ENCODE measurements at places on chromosomes 3 and 15. TPM values are rescaled to one million over a fixed set of nuclear protein-coding genes. Genes with fewer than 3 reads are reported as not detected.

FES gene
- total RNA-seq: 24.7 TPM

ZIC4 gene
- not detected for total RNA-seq

CCDC13 gene
- 0.65 TPM for total RNA-seq

TMCO5A gene
- total RNA-seq: not detected

APOD gene
- not detected for total RNA-seq

DOCK3 gene
- total RNA-seq: 0.43 TPM

CLDN18 gene
- not detected for total RNA-seq

KLHL40 gene
- not detected for total RNA-seq

FANCD2OS gene
- not detected for total RNA-seq

SERPINI2 gene
- not detected for total RNA-seq

IFT80 gene
- total RNA-seq: 16.2 TPM

CA12 gene
- total RNA-seq: 19.7 TPM

DNA sequence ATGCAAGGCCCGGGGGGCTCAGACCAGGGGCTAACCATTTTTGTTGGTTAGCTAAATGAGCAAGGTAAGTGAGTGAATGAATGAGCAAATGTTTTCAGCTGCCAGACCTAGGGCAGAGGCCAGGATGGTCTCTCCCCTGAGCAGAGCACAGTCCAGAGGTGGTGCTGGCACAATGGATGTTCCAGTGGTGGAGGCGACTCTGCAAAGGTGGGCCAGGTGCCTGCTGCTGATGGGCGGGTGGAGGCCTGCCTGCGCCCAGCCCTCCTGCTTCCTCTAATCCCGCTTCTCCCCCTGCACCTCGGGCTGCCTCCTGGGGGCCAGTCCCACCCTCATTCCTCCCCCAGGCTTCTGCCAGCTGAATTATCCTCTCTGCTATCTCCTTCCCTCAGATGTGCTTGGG lies 112.8 kb downstream of the WNT7A start:
- DNase-seq: no peak

DNA sequence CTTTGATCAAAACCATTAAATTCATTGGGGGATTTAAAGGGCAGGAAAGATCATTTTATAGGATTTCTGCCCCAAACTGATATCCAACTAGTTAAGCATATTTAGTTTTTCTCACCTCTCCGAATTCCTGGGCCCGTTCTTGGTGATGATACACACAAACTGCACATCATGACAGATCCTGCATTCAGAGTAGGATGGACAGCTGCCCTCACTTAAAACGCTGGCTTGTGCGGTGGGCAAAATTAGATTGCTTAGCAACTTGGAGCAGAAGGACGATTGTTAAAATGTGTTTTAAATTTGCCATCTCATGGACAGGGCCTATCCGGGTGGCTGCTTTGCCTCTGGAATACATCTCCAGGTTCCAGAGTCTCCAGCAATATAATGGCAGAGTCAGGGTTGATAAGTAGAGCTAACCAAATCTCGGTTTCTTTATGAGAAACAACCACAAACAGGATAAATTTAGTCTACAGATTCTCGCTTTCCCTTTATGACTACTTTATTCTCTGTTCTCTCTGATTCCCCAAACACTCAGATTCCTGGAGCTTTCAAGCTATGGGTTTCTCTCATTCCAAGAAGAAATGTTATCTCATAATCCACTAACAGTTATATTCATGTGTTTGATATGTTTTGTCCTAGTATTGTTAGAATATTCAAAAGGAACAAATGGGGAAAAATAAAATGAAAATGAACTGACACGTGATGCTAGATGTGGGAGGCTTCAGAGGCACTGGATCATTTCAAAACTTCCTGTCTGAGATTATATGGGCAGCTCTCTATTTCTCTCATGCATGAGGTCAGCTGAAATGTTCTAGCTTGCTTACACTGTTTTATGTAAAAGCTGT lies 1014.1 kb upstream of the SEMA6D start:
- no peak for DNase-seq

DNA sequence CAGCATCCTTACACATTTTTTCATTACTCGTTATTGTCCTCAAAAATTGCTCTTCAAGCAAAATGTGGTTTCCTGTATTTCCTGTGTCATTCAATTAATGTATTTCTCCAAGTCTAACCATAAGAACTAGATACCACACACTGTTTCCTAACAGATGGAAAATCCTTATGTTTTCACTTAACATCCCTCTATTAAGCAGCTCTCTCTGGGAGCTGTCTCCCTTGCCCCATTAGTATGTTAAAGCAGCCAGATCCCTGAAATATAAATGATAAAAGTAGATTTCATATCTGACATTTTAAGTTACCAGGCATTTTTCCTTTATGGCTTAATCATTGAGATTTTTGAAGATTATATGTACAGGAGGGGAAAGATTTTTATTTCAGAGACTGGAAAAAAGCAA lies 15.9 kb downstream of the PFN2 start:
- DNase-seq: no peak

DNA sequence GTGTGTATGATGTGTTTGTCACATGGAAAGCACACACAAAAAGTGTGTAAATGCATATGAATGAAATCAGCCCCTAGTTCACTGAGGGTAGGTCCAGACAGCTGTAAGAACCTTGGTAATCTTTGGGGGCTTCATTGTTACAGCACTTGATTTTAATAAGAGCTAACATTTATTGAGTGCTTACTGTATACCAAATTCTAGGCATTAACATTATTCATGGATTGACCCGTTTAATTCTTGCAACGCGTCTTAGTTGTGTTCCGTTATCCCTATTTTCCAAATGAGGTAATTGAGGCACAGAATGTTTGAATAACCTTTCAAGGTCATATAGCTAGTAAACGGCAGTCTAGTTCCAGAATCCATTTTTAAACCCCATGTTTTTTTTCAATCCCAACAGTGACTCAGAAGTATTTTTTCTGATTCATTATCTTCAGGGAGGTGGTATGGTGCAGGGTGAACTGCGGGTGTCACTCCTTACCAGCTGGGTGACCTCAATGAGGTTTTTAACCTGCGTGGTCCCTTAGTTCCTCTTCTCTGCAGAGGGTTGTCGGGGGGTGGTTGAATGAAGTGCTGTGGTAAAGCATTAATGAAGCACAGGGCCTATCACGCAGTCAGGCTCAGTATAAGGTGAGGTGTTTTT lies 14.2 kb downstream of the RAB8B start:
- no peak for DNase-seq

DNA sequence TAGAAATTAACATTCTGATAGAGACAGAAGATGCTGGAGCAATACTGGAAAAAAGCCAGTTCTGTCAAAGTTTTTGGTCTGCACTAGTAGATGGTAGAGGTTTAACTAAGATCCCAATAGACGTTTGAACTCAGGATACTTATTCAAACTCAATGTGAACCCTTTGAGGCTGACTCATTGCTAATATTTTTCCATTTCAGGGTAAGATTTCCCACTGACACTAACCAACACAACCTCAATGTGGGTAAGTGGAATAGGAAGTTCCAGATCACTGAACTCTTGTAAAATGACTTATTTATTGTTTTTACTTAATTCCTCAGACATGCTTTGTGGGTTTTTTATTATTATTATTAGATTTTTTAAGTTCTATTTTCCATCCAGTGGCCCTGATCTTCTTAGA lies 1024.8 kb downstream of the EPHA3 start:
- DNase-seq: no peak

DNA sequence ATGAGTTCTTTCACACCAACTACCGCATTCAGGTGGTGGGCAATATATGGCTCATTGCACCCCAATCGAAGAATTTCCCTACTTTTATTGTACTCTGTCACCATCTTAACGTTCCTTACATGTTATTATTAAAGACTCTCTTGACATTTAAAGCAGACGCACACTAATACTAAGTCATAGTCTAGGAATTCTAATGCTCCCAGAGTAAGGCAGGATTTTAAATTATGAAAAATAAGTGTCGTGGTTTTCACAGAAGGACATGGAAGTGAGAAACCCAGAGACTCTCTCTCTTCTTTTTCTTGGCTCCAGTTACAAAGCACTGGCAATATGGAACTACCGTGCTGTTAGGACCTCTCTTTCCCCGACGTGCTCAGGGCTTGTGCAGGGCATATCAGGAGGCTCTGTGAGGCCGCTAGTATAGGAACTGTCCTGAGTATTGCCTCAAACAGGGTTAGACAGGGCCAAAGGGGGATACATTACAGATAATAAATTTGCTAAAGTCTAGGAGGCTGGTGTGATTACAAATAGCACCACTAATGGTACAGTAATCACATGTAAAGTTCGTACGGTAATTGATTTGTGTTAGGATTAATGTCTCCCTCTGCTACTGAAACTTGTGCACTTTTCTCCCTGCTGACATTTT lies 590.8 kb downstream of the FOXP1 start:
- DNase-seq: no peak

DNA sequence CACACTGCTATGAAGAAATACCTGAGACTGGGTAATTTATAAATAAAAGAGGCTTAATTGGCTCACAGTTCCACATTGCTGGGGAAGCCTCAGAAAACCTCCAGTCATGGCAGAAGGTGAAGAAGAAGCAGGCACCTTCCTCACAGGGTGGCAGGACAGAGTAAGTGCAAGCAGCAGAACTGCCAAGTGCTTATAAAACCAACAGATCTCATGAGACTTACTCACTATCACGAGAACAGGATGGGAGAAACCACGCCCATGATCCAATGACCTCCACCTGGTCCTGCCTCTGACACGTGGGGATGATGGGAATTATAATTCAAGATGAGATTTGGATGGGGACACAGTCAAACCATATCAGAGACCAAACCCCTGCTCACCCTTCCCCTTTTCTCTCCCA lies 75.0 kb downstream of the TRIM69 start:
- DNase-seq: no peak

DNA sequence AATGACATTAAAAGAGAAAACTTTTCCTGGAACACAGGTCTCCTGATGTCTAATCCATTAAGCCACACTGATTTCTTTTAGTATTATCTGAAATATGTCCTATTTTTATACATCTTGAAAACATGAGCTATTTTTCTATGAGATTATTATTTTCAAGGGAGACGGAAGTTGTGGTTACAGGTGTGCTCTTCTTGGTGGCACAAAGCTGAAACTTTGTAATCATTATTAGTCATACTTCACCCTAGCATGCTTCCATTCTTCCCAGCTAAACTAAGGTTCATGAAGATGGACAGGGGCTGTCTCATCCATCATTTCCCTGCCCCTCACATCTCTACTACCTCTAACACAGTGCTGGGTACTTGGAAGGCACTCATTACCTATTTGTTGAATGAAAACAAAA lies 85.6 kb upstream of the POU1F1 start:
- DNase-seq: no peak

DNA sequence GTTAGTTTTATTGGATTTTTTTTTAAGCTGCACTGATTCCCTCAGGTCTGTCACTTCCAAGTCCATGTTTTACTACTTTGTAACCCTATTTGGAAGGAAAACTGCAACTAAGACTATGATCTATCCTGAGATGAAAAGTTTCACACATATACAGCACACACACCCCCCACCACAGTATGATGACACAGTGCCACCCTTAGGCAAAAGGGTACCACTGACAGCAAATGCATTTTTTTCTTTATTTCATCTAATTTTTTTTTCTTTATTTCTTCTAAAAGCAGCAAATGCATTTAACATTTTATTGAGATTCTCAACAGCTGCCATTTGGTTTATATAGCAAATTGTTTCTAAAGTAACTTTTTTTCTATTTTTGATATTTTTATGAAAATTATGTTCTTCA lies 21.2 kb downstream of the NGRN start:
- no peak for DNase-seq

DNA sequence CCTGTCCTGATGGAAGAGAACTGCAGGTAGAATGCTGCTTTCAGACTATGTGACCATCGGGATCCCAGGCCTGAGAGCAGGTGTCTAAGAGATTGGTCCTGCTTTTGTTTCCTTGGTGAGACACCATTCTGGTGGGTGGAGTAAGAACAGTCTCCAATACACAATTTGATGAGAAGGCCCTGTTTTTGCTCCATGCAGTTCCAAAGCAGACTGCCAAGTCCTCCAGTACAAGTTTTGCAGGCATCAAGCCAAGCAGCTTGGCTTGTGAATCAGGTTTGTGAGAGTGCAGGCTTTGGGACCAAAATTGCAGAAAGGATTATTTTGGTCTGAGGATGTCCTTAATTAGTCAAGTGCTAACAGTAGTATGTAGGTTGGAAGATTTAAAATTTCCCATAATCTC lies 381.6 kb downstream of the FOXP1 start:
- no peak for DNase-seq

- DNase-seq: no peak
Observed at GRCh38 chr3:94587291-94587690, 524.4 kb downstream of the NSUN3 start.

GRCh38 chr15:36959746-36960145 lies 140.6 kb downstream of the MEIS2 start:
- no peak for DNase-seq

GRCh38 chr3:179630753-179631451 lies 21.9 kb upstream of the USP13 start:
- DNase-seq: no peak

DNA sequence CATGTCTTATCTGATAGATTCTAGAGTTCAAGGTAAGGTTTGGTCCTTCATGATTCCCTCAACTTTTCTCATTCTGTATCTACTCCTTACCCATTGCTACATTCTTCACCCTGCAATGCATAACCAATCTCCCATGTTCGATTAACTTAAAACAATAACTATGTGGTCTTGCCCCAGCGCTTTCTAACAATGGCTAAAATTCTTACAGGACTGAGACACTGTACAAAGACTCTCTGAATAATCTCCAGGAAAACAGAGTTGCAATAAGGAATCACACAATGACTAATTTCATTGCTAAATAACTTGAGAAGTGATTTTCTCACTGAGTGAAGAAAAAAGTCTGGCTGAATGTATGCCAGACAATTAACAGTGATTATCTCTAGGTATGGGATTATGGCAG lies 69.6 kb upstream of the FAM174B start:
- DNase-seq: peak; percentile 87

- no peak for DNase-seq
Observed at GRCh38 chr3:8667463-8668091, 23.0 kb upstream of the SSUH2 start.

DNA sequence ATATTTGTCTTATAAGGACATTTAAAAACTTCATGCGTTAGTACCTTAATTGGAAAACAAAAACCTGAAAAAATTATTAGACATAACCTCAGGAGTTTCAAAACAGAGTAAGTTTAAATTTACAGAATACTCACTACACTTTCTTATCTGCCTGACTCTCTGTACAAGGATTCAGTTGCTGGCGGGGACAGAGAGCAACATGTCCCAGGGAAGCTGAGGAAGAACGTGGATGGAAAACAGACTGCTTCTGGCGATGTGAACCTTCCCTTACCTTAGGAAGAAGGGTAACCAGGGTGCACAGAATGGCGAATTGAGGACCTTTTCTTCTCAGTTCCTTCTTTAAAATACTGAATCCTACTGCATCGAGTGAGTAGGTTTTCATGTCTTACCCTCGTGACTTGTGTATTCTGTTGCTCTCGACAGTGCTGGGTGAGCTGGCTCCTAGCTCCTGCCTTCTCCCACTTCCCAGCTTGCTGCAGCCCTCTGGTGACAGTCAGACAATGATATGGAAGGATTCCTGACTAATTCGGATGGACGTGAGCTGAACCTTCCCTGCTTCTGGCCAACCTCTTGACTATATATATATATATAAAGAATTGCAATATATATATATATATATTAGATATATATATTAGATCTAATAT lies 178.2 kb downstream of the PDZRN3 start:
- DNase-seq: no peak

Data from epithelial cell of proximal tubule (primary cell).